ENCODE measurements at places on chromosomes 16 and 17.

GRCh38 chr17:48715496-48716399, 6.6 kb downstream of the PRAC1 start:
- DNase-seq, result no peak

- DNase-seq, result no peak
Measured at GRCh38 chr17:35890774-35891155, 10.6 kb upstream of the CCL5 start.

DNA sequence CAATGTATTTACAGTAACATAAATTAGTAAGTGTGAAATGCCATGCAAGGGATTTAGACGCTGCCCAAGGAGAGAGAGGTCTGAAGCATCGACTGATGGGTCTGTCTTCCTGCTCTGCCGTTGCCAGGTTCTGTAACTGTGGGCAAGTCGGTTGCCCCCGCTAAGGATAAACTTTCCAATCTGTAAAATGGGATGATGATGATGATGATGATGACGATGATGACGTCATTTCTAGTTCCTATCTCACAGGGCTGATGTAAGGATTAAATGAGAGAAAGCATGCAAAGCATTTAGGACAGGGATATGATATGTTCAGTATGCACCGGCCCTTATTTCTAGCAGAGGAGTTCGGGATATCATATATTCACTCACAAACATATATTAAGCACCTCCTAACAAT, 54.8 kb downstream of the C17orf67 start:
- DNase-seq, result no peak

DNA sequence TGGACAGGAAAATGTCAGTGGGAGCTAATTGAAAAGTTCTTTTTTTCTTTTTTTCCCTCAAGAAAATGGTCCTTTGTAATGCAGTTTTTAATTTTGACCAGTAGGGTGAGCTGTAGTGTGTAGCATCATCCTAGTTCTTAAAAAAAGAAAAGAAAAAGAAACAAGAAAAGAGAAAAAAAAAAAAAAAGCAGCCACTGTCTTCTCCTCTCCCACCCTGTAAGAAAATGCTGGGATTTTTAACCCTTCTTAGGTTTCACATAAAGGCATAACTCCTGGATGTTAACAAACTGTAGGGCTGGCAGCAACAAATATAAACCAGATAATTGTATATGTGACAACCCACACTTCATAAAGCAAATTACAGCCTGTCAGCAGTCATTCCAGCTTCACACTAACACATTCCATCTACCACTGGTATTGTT, 78.1 kb downstream of the SKAP1 start:
- no peak for DNase-seq

GRCh38 chr16:30359871-30360170, 4.7 kb upstream of the CD2BP2 start:
- DNase-seq, result no peak

GRCh38 chr17:51423421-51424160, 163.2 kb downstream of the UTP18 start:
- DNase-seq, result no peak

DNA sequence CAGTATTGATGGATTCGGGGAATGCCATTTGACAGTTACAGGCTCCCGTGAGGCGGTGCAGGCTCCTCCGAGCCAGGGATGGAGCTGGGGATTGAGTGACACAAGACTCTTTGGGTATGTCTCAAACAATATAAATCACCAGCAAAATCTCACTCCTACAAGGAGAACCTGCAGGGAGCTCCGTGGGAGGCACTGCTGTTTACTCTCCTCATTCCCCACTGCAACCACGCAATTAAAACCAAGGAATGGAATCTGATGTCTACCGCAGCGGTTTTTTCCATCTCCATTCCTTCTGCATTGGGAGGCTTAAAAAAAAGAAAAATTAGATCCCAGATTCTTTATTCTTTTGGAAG, 157.9 kb downstream of the WWOX start:
- no peak for DNase-seq

- DNase-seq, result peak; percentile 32
Measured at GRCh38 chr16:426115-426905, 861 bp downstream of the RAB11FIP3 start.

DNA sequence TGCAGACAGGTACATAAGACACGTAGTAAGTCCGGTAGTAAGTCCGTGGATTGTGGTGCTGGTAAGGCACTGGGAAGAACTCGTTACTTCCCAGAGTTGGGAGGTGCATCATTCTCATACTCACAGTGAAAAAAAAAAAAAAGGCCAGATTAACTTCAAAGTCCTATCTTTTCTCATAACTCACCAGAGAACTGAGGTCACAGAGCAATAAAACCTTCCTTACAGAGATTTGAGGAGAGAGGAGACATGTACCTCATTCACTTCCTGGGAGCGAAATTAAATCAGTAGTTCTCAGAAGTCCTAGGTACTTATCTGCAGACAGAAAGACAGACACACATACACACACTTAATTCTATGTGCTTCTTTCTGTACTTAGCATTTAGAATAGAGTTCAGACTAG, 22.5 kb downstream of the MPHOSPH6 start:
- DNase-seq, result no peak
